ENCODE measurements at places on chromosomes 3 and 15.

GRCh38 chr15:87746333-87746732 is 510.2 kb downstream of the NTRK3 start:
- DNase-seq: no peak

DNA sequence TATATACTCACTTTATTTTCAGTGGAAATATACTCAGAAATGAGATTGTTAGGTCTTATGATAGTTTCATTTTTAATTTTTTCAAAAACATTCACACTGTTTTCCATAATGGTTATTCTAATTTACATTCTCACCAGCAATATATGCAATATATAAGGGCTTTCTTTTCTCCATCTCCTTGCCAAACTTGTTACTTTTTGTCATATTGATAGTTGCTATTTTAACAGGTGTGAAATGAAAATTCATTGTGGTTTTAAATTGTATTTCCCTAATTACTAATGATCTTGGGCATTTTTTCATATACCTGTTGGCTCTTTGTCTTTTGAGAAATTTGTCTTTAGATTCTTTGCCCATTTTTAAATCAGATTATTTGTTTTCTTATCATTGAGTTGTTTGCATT is 325.2 kb downstream of the DIPK2A start:
- no peak for DNase-seq

GRCh38 chr3:173089283-173089682 is 51.8 kb downstream of the SPATA16 start:
- no peak for DNase-seq

GRCh38 chr3:11904157-11904556 is 57.5 kb upstream of the TAMM41 start:
- no peak for DNase-seq

DNA sequence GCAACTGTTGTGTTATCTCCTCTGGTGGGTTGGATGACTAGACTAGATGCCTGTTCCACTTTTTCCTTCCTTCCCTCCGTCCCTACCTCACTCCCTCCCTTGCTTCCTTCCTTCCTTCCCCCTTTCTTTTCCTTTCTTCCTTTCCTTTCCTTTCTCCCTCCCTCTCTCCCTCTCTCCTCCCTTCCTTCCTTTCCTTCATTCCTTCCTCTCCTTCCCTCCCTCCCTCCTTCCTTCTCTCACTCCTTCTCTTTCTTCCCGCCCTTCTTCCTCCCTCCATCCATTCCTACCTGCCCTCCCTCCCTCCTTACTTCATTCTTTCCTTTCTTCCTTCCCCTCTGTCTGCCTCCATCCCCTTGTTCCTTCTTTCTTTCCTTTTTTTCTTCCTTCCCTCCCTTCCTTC is 1045.3 kb downstream of the OTOL1 start:
- no peak for DNase-seq

DNA sequence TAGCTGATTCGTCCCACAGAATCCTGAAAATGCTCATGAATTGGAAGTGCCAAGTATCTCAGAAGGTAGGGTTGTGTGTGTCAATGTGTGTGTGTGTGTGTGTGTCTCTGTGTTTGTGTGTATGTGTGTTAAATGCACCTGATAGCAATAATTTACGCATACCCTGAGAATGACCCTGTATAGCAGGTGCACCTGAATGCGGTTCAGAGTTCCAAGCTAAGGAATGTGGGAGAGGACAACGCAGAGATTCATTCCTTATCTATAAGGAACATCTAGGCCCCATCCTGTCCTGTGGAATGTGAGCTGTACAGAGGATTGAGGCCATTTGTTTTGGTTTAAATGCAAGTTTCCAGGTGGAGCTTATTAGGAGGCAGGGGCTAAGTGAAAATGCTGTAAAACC is 49.1 kb upstream of the NEDD4 start:
- DNase-seq: no peak

DNA sequence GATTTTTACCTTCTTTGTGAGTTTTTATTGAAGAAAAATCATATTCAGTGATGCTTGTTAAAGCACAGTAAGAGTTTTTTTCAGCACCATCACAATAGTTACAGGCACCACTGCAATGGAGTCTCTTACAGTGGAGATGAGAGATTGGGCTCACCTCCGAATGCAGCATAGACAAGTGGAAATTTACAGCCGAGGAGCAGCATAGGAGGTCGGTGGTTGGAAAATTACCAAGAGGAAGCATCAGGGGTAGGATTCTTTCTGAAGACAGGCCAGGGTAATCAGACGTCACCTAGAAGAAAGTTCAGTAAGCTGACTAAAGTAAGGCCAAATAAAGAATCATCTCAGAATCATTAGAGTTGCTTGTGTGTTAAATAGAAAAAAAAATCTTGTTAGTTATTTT is 491.6 kb downstream of the RBMS3 start:
- DNase-seq: no peak

DNA sequence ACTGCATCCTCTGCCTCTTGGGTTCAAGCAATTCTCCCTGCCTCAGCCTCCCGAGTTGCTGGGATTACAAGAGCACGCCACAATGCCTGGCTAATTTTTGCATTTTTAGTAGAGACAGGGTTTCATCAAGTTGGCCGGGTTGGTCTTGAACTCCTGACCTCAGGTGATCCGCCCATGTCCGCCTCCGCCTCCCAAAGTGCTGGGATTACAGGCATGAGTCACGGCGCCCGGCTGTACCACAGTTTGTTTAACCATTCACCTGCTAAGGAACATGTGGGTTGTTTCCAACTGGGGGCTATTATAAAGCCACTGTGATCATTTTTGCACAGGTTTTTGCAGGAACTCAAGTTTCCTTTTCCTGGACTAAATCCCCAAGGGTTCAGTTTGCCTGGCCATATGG is 123.2 kb upstream of the RAP2B start:
- DNase-seq: no peak

GRCh38 chr15:93109336-93110102 is 20.5 kb upstream of the RGMA start:
- no peak for DNase-seq

DNA sequence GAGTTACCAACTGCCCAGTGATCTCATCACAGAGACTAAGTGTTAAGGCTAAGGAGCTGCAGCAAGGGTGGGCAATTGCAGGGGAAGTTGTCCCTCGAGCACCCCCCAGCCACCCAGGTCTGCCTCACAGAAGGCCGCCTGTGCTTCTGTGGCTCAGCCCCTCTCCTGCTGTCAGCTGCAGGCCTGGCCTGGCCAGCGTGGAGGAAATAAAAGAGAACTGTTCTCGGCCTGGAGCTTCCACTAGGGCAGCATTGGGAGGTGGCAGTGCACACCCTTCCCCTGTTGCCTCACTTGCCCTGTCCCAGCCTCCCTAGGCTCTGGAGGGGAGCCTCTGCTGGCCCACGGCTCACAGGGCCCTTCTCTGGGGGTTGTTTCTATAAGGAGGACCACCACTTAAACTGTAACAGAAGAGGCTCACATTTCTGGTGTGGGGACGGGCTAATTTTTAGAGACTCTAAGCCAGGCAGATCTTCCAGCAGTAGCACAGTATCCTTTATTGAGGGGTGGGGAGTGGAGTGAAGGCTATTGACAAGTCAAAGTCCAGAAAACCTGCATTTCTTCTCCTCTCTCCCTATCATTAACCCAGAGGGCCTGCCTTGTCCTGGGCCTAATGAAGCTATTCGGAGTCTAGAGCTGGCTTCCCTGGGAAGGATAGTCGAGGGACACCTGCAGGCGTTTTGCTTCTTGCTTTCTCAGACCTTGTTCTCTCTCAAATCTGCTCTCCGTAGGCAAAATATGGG is 75.6 kb upstream of the ADPGK start:
- no peak for DNase-seq

DNA sequence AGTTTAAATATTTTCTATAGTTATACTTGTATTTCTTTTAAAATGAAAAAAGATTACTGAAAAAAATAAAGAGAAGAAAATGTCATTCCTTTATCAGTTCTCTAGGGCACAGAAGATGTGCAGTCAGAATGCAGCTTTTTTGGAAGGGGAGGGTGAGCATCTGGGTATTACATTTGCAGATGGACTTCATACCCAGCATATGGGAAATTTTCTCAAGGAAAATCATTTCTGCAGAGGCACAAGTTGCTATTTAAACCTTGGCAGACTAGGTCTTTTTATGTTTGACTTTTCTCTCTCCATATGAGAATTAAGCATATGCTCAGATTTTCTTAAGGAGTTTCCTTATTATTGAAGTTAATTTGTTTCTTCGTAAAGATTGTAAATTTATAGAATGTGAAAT is 39.5 kb upstream of the ZNF385D start:
- DNase-seq: no peak

DNA sequence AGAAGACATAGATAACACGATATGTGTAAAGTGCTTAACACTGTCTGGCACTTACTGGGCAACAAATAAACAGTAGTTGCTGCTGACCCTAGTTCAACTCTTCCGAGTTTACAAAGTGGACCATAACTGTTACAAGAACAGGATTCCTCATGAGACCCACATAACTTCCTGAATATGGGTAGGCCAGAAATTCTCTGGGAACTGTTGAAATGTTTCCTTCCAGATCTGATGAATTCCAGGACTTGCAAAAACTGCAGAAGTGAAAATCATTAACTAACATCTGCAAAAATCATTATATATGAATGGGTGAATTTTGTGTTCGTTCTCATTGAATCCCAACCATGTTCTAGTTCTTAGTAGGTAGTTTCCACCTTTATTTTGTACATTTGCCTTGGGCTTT is 181.7 kb upstream of the MME start:
- DNase-seq: no peak

DNA sequence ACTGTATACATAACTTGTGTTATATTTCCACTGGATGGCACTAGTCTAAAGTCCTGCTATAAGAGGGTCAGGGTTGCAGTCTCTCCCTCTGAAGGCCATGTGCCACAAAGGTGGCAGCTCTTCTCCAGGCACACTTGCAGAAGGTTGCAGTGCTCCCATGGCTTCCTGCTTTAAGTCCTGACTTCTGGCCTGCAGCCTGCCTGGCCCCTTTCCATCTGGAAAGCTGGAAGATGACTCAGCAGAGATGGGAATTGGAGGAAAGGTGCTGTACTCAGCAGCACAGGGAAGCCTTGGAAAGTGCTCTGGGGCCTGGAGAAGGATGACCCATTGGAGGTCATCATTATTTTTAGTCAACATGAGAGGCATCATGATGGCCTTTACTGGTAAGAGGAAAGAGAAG is 40.9 kb upstream of the MRPL3 start:
- DNase-seq: no peak

- no peak for DNase-seq
These were observed 288.5 kb downstream of the XXYLT1 start for GRCh38 chr3:194982472-194982871.

- peak; percentile 24 for DNase-seq
These were observed 205.9 kb upstream of the IGF1R start for GRCh38 chr15:98442379-98442833.

DNA sequence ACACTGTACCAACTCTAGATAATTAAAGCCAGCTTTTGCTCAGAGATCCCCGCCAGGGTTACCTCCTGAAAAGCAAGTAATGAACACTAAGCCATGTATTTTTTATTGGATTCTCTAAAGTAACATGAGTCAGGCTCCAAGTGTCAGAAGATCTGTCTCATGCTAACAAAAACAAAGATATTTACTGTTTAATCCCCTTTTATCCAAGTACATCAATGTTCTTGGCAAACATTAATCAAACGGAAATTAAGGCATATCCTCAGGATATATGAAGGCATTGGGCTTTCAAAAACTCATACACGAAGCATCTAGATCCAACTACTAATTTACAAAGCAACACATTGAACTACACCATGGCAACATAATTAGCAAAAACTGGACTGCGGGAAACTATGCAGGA is 37.2 kb downstream of the MYO5A start:
- no peak for DNase-seq

GRCh38 chr3:154304116-154304786 is 20.0 kb downstream of the DHX36 start:
- no peak for DNase-seq

DNA sequence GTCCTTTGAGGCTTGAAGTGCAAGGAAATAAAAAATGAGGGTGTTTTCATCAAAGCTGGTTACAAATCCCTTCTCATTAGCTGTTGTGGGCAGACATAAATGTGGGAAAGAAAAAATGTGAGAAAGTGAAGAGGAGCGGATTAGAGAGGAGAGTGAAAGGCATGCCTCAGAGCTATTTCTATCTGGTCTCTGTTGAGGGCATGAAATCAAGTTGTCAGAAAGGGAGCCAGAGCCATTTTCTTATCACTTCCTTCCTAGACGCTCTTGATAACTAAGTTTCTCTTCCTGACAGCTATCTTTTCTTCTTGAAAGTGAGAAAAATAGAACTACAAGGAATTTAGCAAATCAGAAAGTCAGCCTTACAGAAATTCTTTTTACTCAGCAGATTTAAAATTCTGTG is 20.8 kb upstream of the CAPN3 start:
- no peak for DNase-seq

DNA sequence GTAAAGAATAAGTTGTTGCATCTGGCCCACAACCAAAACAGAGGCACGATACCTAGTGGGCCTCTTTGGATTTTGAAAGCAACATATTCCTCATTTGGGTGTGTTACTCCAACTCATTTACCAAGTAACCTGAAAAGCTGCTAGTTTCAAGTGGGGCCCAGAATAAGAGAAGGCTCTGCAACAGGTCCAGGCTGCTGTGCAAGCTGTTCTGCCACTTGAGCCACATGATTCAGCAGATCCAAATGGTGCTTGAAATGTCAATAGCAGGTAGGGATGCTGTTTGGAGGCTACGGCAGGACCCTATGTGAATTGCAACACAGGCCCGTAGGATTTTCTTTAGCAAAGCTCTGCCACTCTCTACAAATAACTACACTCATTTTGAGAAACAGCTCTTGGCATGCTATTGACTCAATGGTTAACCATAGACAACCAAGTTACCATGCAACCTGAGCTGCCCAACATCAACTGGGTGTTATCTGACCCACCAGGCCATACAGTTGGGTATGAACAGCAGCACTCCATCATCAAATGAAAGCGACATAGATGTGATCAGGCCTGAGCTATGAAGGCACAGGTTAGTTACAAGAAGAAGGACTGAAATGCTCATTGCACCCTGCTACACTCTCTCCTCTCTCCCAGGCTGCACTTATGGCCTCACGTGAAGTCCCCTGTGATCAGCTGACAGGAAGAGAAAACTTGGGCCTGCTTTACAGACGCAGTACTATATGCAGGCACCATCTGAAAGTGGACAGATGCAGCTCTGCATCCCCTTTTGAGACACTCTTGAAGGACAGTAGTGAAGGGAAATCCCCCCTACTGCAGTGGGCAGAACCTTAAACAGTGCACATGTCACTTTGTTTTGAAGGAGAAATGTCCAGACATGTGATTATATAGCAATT is 9.5 kb upstream of the MCF2L2 start:
- no peak for DNase-seq

GRCh38 chr3:103308921-103309320 is 874.1 kb downstream of the ZPLD1 start:
- DNase-seq: no peak

- DNase-seq: no peak
These were observed 11.2 kb downstream of the TSC22D2 start for GRCh38 chr3:150419076-150419868.
